ENCODE measurements at places on chromosomes 7 and 10. TPM values are rescaled to one million over a fixed set of nuclear protein-coding genes. Genes with fewer than 3 reads are reported as not detected.

Gene C10orf62
- not detected for polyA plus RNA-seq

DNA sequence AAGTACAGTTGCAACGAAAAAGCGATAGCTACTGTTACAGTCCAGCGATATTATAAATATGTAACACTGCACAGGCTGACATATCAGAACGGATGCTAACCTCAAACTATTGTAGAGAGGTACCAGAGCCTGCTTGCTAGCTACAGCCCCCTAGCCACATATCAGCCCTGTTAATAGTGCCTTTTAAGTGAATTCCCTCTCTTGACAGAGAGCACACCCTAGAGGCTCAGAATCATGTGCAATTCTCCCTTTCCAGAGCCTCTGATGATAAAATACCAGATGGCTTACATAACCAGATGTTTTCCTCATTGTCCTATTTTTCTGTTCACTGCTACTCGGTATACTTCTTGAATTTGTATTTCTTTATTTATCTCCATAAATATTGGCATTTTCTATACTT lies 960.7 kb upstream of the CELF2 start:
- peak; percentile 28 for DNase-seq

DNA sequence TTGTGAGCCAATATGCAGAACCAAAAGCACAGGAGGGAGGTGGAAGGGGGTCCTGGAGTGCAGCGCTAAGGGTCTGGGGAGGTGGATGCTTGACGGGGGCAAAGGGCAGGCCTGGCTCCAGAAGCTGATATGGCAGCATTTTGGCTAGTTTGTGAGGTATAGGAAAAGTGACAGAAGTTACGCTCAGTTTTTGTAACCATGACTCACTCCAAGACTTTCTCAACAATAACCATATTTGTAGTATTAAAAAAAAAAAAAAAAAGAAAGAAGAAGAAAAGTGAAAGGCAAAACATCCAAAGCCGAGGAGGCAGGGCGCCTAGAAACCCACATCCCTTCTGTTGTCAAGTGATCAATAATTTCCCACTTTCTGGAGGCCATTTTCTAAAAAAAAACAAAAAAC lies 92.3 kb downstream of the RNF216 start:
- DNase-seq = no peak

DNA sequence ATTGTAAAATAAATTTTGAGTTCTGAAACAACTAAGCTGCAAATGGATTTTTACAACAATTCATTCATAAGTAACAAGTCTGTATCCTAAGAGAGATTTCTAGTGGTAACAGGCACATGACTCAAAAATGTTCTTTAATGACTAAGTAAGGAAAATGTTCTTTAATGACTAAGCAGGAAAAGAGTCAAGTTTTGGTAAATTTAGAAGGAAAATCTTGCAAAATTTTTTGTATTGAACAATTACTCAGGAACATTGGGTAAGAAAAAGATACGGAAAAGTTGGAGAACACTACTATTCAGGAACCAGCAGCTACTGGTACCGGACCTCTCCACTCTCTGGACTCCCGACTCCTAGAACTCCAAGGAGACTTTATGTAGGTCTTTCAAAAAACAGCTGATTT lies 33.5 kb downstream of the HYCC1 start:
- DNase-seq = no peak

GRCh38 chr7:105857009-105857952 lies 19.1 kb downstream of the ATXN7L1 start:
- DNase-seq = no peak

DNA sequence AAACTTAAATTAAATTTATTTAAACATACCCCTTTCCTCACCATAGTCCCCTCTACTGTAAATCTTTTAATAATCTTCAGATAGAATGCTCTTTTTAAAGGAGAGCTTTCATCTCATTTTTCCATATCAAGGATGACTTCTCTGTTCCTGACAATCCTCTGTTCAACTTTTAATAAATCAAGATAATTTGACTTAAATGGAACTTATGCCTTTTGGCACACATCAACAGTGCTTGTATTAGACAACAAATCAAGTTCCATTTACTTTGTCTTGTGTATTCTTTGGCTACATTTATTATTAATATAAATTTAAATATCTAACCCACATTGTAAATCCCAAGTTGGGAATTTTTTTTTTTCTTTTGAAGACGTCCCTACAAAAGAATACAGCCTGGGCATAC lies 42.7 kb upstream of the HYAL4 start:
- DNase-seq = no peak

DNA sequence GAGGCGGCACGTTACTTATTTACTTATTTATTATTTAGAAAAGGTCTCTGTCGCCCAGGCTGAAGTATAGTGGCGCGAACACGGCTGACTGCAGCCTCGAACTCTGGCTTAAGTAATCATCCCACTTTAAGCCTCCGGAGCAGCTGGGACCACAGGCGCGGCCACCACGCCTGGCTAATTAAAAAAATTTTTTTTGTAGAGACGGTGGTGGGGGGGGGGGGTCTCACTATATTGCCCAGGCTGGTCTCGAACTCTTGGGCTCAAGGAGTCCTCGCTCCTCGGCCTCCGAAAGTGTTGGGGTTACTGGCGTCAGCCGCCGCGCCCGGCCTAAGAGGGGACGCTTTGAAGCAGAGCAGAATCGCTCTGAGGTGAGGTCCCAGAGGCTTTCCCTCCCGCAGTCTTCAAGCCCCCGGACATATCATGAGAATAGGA lies 675 bp upstream of the FRAT2 start:
- no peak for DNase-seq

DNA sequence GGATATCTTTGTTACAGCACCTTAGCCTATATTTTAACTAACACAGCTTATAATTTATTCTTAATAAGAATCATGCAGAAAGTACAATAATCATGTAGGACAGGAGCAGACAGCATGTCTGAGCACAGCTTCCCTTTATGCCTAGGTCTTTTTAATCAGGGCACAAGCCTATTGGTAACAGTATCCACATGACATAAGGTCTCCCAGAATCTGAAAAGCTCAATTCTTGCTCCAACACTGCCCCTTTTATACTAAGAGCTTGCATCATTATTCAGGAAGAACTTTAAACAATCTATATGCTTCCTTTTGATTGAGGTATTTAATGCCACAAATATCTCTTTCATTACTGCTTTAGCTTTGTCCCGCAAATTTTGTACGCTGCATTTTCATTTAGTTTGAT lies 31.6 kb downstream of the IL6 start:
- DNase-seq = no peak

DNA sequence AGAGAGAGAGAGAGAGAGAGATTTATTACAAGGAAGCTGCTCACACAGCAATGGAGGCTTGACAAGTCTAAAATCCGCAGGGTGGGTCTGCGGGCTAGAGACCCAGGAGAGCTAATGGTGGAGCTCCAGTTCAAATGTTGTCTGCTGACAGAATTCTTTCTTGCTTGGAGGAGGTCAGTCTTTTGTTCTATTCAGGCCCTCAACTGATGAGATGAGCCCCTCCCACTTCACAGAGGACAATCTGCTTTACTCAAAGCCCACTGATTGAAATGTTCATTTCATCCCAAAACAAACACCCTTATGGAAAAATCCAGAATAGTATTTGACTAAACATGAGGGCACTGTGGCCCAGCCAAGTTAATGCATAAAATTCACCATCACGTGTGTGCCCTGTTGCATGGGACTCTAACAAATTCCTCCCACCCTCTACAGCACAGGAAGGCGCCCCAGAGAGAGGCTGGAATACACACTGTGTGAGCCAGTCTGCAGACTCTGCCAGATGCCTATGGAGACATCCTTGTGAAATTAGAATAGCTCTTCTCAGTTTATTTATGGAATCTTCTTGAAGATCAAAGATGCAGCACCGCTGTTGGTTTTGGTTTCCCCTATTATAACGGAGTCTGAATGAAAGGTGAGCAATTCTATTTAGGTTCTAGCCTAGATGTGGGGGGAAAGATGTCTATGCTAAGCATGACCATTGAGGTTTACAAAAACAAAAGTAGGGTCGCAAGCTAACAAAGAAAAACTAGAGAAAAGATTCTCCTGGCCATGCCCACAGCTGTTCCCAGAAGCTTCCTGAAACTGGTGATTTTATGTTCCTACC lies 123.0 kb upstream of the SFMBT2 start:
- no peak for DNase-seq

DNA sequence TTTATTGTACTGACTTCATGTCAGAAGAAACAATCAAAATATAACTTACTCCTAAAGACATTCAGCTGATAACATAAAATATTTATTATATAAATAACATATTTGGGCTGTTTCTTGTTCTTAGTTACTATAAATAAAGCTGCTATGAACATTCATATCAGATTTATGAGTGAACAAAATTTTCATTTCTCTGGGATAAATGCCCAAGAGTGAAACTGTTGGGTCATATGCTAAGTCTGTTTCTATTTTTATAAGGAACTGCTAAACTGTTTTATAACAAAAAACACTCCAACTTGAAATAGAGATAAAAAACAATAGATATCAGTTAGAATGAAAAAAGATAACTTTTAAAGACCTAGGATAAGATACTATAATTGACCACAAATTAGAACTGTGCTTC lies 26.5 kb upstream of the CC2D2B start:
- no peak for DNase-seq

DNA sequence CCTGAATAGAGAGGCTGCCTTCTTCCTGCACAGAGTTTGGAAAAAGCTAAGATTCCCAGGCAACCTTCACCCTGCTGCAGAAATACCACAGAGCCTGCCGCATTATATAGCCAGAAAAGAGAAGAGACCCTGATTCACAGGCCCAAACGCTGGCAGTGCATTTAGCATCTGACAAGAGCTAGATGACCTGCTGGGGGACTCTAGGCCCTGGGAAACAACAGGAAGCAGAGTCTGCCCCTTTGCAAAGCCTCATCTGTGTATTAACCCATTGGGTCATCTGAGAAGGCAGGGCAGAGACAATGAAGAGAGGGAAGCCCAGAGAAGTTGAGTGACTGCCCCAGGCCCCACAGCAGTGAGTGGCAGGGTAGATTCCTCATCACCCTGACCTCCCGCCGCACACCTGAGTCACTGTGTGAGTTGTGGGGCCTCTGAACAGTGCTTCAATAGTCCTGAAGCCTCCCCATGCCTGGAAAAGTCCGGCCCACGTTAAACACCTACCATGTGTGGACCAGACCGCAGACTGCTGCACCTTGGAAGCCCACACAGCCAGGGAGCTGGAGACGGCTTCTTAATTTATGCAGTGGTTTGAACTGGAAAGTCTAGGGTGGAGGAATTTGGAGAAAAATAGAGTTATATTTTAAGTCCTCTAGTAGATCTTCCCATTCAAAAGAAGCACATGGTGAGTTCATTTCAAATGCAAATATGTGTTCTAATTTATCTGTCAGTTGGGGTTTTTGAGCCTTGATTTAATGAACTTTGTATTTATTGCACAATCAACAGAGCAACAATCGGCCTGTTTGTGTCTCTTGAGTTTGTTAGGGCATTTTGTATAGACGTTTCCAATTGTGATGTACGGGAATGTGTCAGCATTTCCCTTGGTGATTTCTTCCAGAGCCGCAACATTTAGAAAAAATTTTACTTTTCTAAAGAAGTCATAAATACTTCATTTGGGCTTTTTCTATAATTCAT lies 80.4 kb upstream of the GPR26 start:
- no peak for DNase-seq

Gene PROSER2
- polyA plus RNA-seq = 5.5 TPM

Gene PIP
- not detected for polyA plus RNA-seq

DNA sequence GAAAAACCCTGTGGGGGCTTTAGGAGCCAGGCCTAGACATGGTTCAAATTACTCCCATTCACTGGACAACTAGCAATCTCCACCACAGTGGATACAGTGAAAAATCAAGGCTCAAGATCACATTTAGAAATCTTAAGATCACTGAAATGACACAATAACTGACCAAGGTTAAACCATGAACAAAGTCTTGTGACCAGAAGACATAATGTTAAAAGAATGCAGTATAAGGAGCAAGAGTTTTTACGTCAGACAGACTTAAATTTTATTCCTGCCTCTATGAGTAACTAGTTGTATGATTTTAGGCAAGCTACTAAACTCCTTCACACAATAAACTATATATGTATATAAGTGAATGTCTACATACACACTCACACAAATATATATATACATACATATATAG lies 68.5 kb downstream of the MICU1 start:
- DNase-seq = no peak

DNA sequence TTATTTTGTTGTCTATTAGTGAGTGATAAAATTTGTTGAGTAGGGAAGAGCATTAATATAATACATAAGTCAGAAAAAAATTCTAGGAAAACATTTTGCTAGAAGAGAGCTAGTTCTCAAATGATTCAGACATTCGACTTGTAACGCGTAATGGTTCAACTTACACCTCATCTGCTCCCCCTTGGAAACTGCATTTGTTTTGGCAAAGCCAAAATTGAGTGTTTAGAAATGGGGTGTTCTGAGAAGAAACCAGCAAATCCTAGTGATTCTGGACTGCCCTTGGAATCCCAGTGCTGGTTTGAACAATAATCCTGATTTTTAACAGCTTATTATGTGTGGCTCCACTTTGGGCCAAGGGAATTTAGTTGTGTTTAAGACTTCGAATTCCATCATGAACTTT lies 475.7 kb downstream of the SUGCT start:
- DNase-seq = no peak

Gene C7orf57
- not detected for polyA plus RNA-seq

- no peak for DNase-seq
Observed at GRCh38 chr10:15780353-15781135, 60.8 kb upstream of the ITGA8 start.

DNA sequence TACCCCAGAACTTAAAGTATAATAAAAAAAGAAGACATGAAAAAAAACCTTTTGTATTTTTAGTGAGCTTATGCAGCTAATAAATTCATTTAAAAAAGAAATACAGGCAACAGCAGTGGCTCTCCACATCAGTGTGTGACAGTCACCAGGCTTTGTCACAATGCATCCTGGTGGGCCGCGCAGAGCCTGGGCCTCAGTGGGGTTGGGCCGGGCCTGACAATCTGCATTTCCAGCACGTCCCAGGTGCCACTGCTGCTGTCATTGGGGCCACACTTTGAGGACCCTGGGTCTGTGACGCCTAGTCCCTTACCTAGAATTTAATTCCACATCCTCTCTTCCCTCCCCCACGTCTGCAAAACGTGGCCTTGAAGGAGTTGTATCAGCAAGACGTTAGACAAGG lies 284.5 kb downstream of the ADARB2 start:
- DNase-seq = no peak

Gene EPDR1
- 102 TPM for polyA plus RNA-seq

- DNase-seq = peak; percentile 71
Observed at GRCh38 chr10:118568327-118568848, 27.1 kb downstream of the PRLHR start.

DNA sequence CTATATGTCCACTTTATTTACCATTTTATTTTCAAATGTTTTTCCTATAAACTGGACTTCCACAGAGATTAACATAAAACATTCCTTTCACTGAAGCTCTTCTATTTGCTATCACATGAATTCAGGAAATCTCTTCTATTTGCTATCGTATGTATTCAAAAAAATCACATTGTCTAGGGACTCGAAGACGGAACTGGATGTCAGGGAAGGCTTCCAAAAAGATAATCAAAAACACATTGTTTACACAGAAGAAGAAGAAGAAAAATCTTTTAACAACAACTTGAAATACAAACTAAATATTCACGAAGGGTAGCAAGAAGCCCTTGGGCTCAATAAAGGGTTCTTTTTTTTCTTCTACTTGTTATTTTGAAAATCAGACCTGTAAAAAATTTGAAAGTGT lies 426.1 kb upstream of the LRRN3 start:
- peak; percentile 73 for DNase-seq
